A549 treated with DMSO at 1 μM for 4 hours (cell line): ENCODE measurements at places on chromosomes 11 and 22. TPM values are rescaled to one million over a fixed set of nuclear protein-coding genes. Genes with fewer than 3 reads are reported as not detected.

Gene CCDC87
- 0.53 to 0.74 TPM (median 0.64 TPM) in 5 replicates for total RNA-seq

Gene PLA2G3
- not detected in 5 replicates for total RNA-seq

Gene KIRREL3
- total RNA-seq = 9.6 to 12.4 TPM (median 10.6 TPM) in 5 replicates

Gene UPK3A
- total RNA-seq = not detected in 5 replicates

Gene OR4P4
- total RNA-seq = not detected in 5 replicates

Gene FADS3
- total RNA-seq = 37.3 to 56.8 TPM (median 48.5 TPM) in 5 replicates

Gene CFAP300
- total RNA-seq = 5.6 to 10.1 TPM (median 6.5 TPM) in 5 replicates

Gene APOL6
- 2.2 to 2.9 TPM (median 2.3 TPM) in 5 replicates for total RNA-seq

Gene LRRC32
- total RNA-seq = 0.13 to 0.29 TPM (median 0.16 TPM) in 5 replicates

Gene ACTN3
- 0.02 to 0.08 TPM (median 0.05 TPM) in 3 of 5 replicates, not detected in the others for total RNA-seq

Gene FDX1
- total RNA-seq = 11.6 to 15.2 TPM (median 13.1 TPM) in 5 replicates

Gene SULT4A1
- not detected in 5 replicates for total RNA-seq

Gene CDON
- total RNA-seq = 2.0 to 4.1 TPM (median 3.4 TPM) in 5 replicates

Gene C11orf16
- total RNA-seq = not detected in 5 replicates

Gene NPAS4
- not detected in 5 replicates for total RNA-seq

Gene AMPD3
- 8.5 to 11.1 TPM (median 9.1 TPM) in 5 replicates for total RNA-seq

Gene LRRC56
- 0.40 to 0.70 TPM (median 0.55 TPM) in 5 replicates for total RNA-seq

Gene MMP26
- not detected in 5 replicates for total RNA-seq

Gene OR51B2
- not detected in 5 replicates for total RNA-seq

Gene HOATZ
- total RNA-seq = not detected in 5 replicates

Gene KMT2A
- total RNA-seq = 12.5 to 16.8 TPM (median 15.2 TPM) in 5 replicates

Gene SEC14L6
- total RNA-seq = not detected in 5 replicates

Gene POTEH
- total RNA-seq = not detected in 5 replicates

Gene RBFOX2
- 32.3 to 42.8 TPM (median 38.0 TPM) in 5 replicates for total RNA-seq

Gene IGSF22
- total RNA-seq = not detected in 5 replicates

Gene CRYBB1
- not detected in 5 replicates for total RNA-seq

Gene DDI1
- not detected in 5 replicates for total RNA-seq

Gene PANX3
- total RNA-seq = not detected in 5 replicates

Gene ROM1
- total RNA-seq = 4.0 to 5.3 TPM (median 4.4 TPM) in 5 replicates

Gene BBS1
- total RNA-seq = 8.7 to 11.2 TPM (median 10.4 TPM) in 5 replicates

Gene LMNTD2
- 2.1 to 2.9 TPM (median 2.2 TPM) in 5 replicates for total RNA-seq

Gene C11orf87
- 0.01 to 0.06 TPM (median 0.02 TPM) in 4 of 5 replicates, not detected in the other for total RNA-seq

Gene WBP2NL
- 0.14 to 0.17 TPM (median 0.15 TPM) in 3 of 5 replicates, not detected in the others for total RNA-seq

Gene SYVN1
- 31.0 to 44.6 TPM (median 42.1 TPM) in 5 replicates for total RNA-seq

Gene PPFIBP2
- total RNA-seq = 9.9 to 14.1 TPM (median 13.7 TPM) in 5 replicates

Gene SAA4
- not detected in 5 replicates for total RNA-seq

Gene ANGPTL5
- not detected in 5 replicates for total RNA-seq

Gene BCO2
- 0.70 to 1.0 TPM (median 0.93 TPM) in 5 replicates for total RNA-seq

Gene FOSL1
- total RNA-seq = 176 to 296 TPM (median 205 TPM) in 5 replicates

Gene KIAA1671
- 7.9 to 11.0 TPM (median 10.5 TPM) in 5 replicates for total RNA-seq

Gene MYEOV
- 95.4 to 118 TPM (median 111 TPM) in 5 replicates for total RNA-seq

Gene HEPN1
- not detected in 5 replicates for total RNA-seq

Gene FXYD6
- 0.17 to 0.52 TPM (median 0.23 TPM) in 5 replicates for total RNA-seq

Gene MUC5B
- total RNA-seq = 2.3 to 4.3 TPM (median 2.9 TPM) in 5 replicates

Gene TSKU
- total RNA-seq = 156 to 215 TPM (median 192 TPM) in 5 replicates
